Stimulated activated CD8-positive, alpha-beta memory T cell treated with anti-CD3 and anti-CD28 coated beads, Interleukin-4, amount 100 ng/mL, for 1 hour (primary cell): ENCODE measurements at places on chromosomes 5 and 9.

- no peak for DNase-seq
Measured at GRCh38 chr5:83687124-83687619, 33.5 kb downstream of the HAPLN1 start.

GRCh38 chr9:98709968-98710965 is 1.5 kb upstream of the GABBR2 start:
- DNase-seq: no peak

- no peak for DNase-seq
Measured at GRCh38 chr5:178327446-178327845, 94.8 kb upstream of the PHYKPL start.

DNA sequence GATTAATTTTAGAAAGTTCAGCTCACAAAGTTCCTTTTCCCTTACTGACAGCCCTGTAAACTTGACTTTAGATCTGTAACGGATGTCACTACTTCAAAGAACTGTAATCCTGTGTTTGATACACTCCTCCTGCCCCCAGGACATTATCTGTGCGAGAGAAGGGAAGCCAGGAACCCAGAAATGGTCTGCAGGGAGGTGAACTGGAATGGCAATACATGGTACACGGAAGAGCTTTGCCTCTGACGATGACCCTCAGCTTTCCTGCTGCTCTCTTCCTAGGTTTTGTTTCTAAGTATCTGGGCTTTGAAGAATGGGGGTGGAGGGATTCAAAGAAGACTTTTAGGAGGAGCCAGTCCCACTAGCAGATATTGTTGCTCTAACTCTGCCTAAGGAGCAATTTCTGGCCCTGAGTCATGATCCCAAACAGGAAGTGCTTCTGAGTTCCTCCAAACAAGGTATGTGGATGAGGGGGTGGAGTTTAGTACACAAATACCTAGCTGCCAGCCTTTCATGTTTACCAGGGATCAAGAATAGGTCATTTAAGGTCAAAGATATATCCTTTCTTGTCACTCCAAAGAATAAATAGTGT is 43.4 kb upstream of the TMC1 start:
- DNase-seq: no peak

- no peak for DNase-seq
Measured at GRCh38 chr5:43664501-43665040, 61.6 kb downstream of the NNT start.

DNA sequence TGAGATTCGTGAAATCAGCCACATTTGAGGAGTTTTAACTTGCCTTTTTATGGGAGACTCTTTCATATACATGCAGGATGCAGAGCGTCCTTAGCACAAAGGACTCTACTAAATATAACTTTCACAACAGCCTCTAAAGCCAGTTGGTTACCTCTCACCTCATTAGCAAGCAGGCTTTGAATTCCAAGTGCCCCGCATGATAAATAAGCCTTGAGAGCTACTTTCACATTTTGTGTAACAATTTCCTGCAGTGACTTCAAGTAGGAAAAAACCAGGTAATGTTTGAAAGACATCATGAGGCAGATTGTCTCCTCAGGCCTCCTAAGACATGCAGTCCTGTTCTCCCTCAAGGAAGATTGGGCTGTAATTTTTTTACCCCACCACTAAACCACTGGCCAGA is 50.5 kb downstream of the RALGPS1 start:
- DNase-seq: no peak

DNA sequence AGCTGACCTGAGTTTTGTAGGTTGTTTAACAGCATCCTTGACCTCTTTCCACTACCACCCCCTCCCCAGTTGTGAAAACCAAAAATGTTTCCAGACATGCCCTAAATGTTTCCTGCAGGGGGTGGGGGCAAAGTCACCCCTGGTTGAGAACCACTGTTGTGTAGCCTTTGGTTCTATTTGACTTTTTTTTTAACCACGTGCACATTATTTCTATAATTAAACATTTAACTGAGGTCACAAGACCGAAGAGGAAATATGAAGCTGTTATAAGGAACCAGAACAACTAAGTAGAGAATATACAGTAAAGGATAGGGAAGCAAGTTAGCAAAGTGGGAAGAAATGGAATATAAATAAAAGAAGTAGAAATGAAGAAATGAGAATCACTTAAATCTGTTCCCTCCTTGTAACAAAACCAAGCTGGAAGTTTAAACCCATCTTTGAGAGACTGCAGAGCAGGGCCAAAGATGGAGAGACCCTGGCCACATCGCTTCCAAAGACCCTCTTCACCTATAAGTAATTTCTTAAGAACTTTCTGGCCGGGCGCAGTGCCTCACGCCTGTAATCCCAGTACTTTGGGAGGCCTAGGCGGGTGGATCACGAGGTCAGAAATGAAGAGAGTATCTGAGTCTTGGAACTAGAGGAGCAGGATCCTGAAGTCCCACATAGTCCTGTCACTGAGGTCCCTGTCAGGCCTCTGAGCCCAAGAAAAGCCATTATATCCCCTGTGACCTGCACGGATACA is 14.4 kb downstream of the SIT1 start:
- DNase-seq: no peak

DNA sequence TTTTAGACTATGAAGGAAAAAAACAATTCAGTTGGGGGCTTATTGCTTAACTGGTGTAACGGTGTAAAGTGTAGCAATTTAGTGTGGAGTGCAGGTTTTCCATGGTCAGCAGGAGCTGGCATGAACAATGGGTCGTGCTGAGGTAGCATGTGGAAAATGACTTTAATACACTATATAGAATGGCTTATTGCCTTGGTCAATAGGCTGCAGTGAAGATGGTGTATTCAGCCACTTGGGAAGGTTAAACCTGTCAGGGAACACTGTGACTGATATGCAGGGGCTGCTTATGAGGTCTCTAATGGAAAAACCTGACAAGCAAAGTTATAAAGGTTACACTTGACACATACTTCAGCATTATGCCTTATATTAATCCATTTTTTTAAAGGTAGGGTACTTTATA is 764.7 kb upstream of the ARRDC3 start:
- no peak for DNase-seq
